Omental fat pad (tissue), 4 donors: ENCODE measurements at places on chromosomes 6 and 20. TPM values are rescaled to one million over a fixed set of nuclear protein-coding genes. Genes with fewer than 3 reads are reported as not detected.

DNA sequence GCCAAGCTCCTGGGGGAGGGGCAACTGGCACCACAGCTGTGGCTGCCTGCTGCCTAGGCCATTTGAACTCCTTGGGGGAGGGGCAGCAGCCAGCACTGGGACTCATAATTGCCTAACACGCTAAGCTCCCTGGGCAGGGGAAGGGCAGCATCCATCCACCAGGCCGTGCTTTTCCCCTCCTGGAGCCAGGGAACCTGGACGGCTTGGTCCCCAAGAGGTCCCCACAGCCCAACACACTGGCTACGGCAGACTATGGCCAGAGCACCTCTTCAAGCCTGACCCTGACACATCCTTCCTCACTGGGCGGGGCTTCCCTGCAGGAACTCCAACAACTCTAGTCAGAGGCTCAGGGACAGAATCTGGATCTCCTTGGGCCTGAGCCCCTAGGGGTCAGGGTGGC is 269.4 kb downstream of the RNF144B start:
- DNase-seq = no peak

DNA sequence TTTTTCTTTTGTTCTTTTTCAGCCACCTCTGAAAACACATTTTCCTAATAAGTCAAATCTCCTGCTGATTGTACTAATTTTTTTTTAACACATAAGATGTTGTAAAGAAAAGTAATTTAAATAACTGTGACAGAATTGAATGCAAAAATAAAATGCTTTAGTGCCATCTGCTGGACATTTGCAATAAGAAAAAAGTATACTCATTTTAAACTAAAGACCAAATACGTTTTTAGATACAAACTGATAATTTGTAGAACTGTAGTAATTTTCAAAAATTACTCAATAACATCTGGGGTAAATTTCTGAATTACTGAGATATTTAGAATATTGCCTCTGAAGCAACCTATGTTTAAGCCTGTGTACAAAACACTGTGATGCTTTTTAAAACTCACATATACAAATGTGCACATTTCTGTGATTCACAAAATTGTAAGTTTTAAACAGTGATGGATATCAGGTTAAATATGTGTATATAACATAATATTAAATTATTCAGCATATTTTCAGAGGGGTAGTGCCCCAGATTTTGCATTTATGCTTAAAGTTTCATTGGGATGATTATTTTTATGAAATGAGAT is 198.7 kb downstream of the RIMS1 start:
- DNase-seq = no peak

DNA sequence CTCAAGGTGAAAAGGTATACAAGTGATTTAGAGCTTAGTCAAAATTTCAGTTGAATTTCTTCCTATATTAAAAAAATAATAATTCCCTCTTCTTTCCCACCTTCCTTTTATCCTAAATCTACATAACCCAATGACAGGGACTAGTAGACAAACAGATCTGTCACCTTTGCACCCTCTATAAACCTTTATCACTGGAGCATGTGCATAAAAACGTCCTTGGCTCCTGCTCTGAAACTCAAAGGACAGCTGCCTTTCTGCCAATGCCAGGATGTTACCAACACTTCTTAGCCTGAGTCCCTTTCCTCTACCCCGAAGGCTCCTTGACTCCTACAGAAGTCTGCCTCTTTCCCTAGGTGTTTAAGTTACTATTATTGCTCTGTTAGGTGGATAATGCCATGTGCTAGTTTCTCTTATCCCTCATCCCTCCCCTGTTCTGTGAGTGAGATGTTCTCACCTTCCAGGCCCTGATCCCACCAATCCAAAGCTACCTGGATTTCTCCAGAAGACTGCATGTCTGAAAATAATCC is 4.3 kb downstream of the CLVS2 start:
- no peak for DNase-seq

DNA sequence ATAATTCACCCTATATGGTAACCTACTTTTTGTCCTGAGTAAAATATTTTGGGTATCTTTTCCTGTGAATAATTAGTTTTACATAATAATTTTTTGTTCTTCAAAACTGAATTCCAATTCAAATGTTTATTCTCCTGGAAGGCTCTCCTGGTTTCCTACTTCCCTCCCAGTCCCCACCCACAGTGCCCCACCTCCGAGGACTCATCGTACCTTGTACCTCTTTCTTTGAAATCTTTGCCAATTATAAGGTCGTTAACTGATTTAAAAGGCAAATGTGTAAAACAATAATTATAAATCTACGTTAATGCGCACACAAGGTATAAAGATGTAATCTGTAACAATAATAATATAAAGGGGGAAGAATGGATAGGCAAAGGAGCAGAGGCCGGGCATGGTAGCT is 40.5 kb upstream of the VEGFA start:
- DNase-seq = no peak

GRCh38 chr20:3244613-3245012 is 5.6 kb upstream of the SLC4A11 start:
- DNase-seq = no peak

DNA sequence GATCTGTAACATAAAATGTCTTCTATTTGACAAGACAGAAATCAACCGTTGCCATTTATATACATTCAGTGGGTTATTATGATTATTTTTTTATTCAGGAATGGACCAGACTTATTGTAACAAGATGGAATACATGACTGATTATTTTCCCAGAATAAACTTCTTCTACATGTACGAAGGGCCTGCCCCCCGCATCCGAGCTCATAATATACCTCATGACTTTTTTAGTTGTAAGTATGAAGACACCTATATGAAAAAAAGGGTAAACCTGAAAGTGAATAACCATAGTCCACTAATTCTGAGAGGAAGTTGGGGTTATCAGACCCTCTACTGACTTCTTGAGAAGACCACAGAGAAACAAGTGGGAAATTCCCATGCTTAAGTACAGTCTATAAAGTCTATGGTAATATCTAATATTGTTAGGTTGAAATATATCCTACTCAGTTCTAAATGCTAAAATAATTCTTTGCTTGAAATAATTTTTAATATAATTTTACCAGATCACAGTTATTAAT is 15.9 kb downstream of the OR2A4 start:
- DNase-seq = no peak

- DNase-seq = no peak
Measured at GRCh38 chr6:42243046-42243445, 25.4 kb upstream of the MRPS10 start.

Gene GZF1
- total RNA-seq = 18.6 TPM

Gene PAK5
- not detected for total RNA-seq

Gene MRPS18B
- 67.4 TPM for total RNA-seq

Gene C20orf202
- 0.28 TPM for total RNA-seq

Gene HLA-DOB
- 2.8 TPM for total RNA-seq
